GM23248 (cell line): ENCODE measurements at places on chromosomes 3 and 15.

GRCh38 chr15:54312528-54312927 lies 334.3 kb downstream of the UNC13C start:
- DNase-seq = no peak

DNA sequence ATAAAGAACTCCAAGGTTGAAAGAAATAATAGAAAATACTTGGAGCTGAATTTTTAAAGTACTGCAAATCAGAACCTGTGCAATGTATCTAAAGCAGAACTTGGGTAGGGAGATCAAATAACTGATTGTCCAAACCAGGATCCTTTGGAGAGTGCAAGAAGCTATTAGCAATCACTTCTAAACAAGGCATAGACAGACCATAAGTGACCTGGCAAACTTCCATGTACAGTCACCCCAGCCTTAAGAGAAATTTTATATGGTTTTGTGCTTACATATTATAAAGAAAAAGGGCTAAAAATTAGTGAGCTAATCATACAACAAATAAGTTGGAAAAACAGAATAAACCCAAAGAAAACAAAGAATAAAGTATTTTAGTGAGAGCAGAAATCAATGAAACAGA lies 35.2 kb downstream of the ETV5 start:
- peak; percentile 7 for DNase-seq

- DNase-seq = no peak
Measured at GRCh38 chr3:181941250-181941649, 229.5 kb downstream of the SOX2 start.

GRCh38 chr15:74655424-74655823 lies 39.8 kb downstream of the CLK3 start:
- DNase-seq = peak; percentile 15

DNA sequence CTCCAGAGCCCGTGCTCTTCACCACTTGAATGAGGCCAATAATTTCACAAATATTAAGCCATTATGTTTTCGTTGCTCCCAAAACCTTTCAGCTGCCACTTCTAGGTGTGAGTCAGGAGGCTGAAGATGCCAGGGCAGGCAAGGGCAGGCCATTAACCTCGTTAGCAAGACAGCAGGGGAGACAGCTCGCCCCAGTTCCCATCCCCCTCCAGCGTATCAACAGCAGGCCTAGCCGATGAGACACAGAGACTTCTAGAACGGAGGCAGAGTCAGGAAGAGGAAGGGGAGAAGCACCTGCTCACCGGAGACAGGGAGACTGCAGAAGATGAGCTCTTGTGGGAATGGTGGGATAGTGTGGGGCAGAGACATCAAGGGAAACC lies 28.0 kb upstream of the PLA2G4E start:
- DNase-seq = no peak

DNA sequence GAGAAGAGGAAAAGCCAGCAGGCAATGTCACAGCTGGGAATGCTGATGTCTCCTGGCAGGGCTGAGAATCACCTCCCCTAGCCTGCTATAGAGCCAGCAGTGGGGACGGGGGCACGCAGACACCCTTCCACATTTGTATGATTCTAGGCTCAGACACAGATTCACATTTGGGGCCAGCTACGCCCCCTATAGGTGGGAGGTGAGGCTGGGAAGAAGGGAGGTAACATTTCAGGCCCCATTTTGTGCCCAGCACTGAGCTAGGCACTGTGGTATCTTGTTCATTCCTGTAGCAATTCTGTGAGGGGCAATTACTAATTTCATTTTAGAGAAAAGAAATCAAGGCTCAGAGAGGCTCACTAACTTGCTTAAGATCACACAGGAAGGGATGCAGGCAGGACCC lies 15.9 kb upstream of the ACAD9 start:
- no peak for DNase-seq

- DNase-seq = no peak
Measured at GRCh38 chr15:59543721-59544547, 67.6 kb upstream of the GCNT3 start.

DNA sequence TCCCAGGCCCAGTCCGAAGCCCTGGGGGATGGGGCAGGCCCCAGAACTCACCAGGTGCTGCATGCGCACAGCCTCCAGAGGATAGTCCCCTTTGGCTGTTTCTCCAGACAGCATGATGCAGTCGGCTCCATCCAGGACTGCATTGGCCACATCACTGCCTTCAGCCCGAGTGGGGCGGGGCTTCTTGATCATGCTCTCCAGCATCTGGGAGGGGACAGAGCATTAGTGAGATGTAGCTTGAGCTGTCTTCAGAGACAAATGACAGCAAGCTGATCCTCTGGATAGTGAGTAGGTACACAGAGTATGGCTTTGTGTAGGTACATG lies 9.1 kb upstream of the GRAMD2A start:
- DNase-seq = no peak

DNA sequence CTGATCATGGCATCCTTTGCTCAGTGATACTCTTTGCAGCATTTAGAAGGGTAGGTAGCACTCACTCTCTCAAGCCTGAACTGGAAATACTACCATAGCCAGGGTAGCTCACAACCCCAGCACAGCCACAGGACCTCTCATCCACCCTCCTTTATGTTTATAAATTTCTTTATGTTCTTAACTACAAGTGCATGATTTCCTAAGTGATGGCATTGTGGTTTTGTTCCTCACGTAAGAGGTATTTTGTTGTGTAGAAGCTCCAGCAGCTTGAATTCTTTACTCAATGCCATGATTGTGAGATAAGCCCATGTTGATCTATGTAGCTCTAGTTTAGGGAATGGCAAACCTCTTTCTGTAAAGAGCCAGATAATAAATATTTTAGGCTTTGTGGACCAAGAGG lies 7.9 kb upstream of the RTP3 start:
- peak; percentile 53 for DNase-seq

DNA sequence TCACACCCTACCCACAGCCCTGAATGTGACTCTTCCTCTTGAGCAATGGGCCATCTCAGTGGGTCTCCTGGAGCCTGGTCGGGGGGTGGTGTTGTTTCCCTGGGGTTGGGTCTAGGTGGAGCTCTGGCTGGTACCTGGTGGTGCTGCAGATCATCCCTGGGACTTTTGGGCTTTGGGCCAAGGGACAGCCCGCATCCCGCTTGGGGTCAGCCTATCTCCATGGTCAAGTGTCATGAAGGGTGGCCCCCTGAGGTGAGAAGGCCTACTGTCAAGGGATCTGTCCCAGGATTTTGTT lies 202.0 kb downstream of the UBE3A start:
- no peak for DNase-seq

GRCh38 chr15:31276596-31277298 lies 49.9 kb upstream of the KLF13 start:
- no peak for DNase-seq

GRCh38 chr3:55797084-55797483 lies 310.0 kb upstream of the WNT5A start:
- DNase-seq = no peak

GRCh38 chr3:127404221-127405009 lies 116.6 kb upstream of the PRR20G start:
- no peak for DNase-seq

GRCh38 chr15:99239545-99240198 lies 9.7 kb downstream of the TTC23 start:
- no peak for DNase-seq

DNA sequence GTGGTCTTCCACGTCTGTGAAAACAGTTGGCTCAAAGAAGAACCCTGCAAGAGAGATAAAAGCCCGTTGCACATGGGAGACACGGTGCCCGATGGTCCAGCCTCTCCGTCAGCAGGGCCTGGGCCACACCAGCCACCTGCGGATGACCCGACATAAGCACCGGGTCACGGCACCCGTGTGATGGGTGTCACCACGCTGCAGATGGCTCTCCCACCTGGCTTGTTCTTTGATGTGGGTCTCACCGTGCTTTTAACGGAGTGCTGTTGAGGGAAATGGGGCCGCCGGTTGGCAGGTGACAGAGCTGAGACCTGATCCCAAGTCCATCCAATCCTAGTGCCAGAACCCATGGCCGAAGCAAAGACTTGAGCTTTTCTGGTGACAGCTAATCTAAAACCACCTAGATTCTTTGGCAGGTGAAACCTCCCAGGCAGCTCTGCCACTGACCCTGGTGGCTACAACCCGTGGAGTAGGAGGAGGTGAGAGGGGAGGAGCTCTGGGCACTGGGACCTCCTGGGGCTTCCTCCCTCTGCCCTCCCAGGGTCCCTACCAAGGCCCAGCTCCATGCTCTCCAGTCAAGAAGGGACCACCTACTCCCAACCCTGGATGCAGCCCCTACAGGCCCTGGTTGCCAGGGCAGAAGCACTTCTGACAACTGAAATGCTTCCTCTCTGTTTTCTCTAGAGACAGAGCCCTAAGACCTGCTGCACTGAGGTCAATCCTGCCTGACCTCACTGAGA lies 23.4 kb upstream of the SLC41A3 start:
- no peak for DNase-seq

DNA sequence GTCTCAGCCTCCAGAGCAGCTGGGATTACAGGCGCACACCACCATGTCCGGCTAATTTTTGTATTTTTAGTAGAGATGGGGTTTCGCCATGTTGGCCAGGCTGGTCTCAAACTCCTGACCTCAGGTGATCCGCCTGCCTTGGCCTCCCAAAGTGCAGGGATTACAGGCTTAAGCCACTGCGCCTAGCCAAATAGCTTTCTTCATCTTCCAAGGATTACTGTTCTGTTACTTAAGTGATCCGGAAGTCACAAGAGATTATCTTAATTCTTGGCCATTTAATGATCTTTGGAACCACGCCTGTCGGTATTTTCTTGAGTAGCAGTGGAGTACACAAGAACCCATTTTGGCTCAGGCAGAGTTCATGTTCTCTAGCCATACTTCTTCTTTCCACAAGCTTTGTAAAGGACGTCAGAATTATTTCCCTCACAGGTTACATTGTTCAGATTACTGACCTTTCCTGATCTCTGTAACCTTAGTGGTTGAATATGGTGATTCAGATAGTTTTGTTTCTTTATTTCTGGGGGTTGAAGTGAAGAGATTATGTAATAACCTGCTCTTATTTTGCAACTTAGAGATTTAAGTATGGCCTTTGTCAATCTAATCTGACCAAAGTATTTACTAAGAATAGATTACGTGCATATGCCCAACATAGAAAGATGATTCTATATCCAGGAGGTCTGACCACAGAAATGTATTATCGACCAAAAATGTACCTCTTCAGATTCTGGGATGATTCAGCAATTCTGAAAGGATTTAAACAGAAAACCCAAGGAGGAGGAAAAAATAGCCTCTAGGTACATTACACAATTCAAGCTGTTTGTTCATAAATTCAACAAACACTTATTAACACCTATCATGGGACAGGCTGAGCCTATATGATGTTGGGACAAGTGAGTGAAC lies 132.2 kb downstream of the GREM1 start:
- DNase-seq = peak; percentile 89

GRCh38 chr3:98560911-98561310 lies 29.1 kb downstream of the GPR15 start:
- DNase-seq = no peak

DNA sequence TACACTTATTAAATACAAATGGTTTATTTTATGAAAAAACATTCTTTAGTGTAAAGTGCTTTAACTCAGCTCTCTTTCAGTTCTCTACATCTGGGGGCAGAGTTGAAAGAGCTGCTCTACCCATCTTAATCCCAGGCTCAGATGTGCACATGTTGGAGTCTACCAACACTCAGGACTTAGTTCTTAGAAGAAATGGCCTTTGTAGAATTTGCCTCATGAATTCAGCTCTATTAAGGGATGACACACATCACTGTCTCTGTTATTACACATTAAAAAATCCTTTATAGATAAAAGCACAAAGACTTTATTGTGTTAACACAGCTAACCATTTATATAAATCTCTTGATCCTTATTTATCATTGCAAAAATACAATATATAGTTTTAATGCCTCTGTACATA lies 31.7 kb upstream of the GSK3B start:
- DNase-seq = no peak

GRCh38 chr3:13223574-13224237 lies 150.5 kb upstream of the IQSEC1 start:
- no peak for DNase-seq

GRCh38 chr3:29649815-29650547 lies 369.1 kb downstream of the RBMS3 start:
- peak; percentile 11 for DNase-seq

DNA sequence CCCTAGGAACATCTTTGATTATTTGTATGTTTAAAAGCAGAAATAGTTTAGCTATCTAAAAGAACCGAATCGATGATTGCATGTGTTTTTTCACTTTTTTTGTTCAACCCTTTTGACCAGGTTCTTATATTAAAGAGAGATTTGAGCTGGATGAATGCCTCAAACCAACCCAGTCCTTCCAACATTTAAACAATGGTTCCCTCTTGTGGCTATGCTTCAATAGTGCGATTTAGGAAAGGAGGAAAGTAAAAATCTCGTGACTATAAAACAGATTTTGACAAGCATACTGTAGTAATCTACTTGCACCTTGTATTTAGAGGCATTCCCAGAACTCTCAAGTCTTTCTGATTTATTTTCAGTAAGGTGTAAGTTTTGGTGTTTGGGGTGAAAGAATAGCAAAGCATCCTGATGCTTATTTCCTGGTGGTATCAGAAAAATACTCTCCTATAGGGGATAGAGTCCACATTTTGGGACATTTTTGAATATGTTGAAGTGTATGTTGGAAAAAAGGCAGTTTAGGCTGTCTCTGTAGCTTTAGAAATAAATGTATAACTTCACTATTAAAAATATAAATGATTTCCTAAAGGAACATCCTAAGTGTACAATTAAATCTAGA lies 159.6 kb upstream of the KCNH8 start:
- peak; percentile 26 for DNase-seq

GRCh38 chr3:119582178-119582577 lies 2.9 kb downstream of the ADPRH start:
- no peak for DNase-seq

DNA sequence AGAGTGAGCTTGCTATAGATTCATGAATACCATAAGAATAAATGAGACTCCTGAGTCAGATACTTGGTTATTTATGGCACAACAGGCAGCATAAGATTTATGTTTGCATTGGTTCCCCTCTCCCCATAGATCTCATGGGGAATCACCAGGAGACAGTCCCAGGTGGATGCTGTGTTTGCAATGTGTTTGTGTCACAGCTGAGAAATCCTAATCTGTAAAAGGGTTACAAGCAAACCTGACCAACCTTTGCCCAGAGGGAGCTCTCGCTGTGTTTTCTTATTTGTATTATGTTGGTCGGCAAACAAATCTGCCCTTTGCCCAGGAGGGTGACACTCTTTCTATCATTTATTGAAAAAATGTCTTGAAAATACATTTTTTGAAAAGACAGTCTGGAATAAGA lies 236.2 kb downstream of the ZPLD1 start:
- DNase-seq = no peak

DNA sequence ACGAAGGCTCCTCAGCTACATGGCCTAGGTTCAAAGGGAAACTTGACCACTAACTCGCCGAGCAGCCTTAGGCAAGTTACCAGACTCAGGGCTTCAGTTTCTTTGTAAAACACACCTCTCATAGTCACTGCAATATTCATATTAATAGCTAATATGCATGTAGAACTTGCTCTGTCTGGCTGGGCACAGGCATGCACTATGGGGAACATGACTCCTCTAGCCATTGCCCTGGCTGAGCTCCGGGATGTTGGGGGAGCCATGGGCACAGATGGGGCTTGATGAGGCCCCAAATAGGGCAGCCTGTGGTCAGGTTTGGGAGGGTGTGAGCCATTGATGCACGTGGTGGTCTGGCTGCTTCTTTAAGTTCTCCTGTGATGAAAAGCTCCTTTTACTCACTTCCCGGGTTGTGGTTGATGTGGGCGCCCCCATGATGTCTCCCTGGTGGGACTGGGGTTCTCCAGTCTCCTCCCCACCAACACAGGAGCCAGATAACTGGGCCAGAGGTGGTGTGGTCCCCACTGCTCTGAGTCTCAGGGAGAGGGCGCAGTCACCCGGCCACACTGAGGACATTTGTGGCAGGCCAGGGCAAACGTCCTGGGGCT lies 29.4 kb upstream of the DUSP7 start:
- no peak for DNase-seq
